ENCODE measurements at places on chromosomes 3 and 15.

- peak; percentile 70 for DNase-seq
These were observed 21.4 kb upstream of the NR2C2 start for GRCh38 chr3:14925729-14926591.

GRCh38 chr15:36344887-36345286, 234.5 kb upstream of the CDIN1 start:
- no peak for DNase-seq

DNA sequence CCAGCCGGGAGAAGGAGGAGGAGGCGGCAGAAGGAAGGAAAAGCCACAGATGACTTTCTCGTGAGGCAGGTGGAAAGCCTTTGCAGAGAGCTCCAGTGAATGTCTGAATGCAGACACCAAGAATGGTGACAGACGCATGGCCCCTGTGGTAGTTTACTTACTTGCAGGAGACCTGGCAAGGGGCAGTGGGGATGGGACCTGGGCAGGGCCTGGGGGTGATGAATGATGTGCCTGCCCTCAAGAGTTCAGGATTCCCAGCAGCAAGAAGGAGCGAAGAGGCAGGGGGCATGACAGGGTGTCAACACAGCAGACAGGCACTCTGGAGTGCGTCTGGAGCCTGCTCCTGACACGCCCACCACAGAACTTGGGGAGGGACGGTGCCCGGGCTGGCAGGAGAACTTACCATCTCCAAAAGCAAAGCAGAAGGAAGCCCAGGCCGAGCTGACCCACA, 260.5 kb upstream of the LYSMD4 start:
- DNase-seq, result no peak

DNA sequence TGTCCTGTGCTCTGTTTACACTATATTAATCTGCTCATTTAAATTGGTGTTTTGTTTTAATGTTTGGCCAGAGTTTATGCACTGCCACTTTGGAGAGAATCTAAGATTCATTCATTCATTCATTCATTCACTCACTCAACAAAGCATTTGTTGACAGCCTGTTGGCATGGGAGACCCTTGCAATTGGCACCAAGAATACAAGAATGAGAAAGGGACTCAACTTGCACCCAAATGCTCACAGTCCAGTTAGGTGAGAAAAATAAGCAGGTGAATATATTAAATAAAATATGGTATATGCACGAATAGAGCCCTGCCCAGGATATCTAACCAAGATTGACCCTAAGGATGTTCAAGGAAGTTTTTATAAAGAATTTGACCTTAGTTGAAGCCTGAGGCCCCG, 80.4 kb downstream of the TGFBR2 start:
- no peak for DNase-seq

DNA sequence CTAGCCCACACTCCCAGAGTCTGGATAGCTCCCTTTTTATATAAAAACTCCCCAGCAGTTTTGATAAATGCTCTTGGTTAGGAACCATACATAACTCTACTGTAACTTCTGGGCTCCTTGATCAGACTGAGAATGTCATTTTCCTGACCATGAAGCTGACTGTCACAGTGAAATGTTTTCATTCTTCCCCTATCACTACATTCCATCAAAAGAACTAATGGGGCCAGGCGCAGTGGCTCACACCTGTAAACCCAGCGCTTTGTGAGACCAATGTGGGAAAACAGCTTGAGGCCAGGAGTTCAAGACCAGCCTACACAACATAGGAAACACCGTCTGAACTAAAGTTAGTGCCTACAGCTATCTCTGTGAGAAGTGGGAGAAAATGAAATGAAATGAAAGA, 72.8 kb upstream of the MYO5C start:
- DNase-seq, result no peak

DNA sequence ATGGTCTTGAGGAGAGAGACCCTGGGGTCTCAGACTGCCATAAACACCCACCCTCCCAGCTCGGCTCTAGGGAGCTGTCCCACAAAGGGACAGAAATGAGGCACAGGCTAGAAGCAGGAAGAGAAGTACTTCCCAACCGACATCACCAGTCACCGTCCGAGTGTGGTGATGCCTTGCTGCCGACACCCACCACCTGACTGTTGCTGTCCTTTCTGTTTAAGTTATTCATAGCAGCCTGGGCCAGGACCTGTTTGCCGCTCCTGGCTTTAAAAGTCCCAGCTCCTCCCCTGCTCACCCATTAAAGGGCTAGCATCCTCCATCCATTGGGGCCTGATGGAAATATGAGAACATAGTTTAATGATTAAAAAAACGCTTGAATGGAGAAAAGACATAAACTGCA, 13.2 kb upstream of the SPG11 start:
- no peak for DNase-seq

DNA sequence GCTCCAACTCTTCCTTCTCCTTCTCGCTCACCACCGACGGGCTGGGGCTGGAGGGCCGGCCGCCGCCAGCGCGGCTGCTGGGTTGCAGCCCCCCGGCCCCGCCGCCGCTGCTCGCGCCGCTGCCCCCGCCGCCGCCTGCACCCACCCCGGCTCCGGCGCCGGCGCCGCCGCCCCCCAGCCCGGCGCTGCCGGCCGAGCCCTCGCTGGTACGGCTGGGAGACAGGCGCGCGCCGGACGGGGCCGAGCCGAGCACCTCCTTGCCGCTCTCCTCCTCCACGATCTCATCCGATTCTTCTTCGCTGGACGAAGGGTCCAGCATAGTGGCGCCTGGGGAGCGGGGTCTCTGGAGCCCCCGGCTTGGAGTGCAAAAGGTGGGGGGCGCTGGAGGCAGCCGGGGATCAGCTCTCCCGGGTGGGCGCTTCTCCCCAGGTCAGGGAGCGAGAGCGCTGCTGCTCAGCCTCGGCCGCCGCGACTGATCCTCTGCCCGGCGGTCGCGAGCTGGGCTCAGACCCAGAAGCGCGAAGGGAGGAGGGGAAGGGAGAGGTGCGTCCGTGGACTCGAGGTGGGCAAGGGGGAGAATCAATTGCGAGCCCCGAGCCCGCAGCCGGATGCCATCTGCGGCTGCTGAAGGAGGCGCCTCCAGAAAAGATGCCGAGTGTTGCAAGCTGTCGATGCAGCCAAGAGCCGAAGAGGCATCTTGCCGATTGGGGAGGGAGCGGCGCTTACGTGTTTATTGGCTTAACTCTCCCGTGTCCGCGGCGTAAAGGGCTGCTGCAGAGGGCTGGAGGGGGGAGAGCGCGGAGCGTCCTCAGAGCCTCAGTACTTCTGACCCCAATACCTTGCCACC, at the start of gene CADPS:
CADPS (minus strand) TSS at position 706 of the 847 bp plus-strand sequence; CDS start at position 319, 387 bp downstream.
- peak; percentile 17 for DNase-seq

DNA sequence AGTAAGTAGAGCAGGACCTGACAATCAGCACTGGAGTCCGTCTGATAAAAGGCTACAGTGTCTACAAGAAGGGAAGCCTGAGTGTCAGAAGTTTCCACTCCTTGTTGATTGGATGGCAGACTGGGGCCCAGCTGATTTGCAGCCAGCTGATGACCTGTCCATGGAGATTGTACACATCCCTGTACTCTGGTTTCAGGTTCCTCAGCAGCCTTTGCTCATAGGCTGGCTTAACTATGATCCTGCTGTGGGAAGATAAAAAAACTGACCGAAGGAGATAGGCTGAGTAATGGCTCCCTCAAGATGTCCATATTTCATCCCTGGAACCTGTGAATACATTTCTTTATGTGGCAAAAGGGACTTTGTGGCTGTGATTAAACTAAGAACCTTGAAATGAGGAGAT, 11.7 kb upstream of the LACTB start:
- DNase-seq, result no peak

DNA sequence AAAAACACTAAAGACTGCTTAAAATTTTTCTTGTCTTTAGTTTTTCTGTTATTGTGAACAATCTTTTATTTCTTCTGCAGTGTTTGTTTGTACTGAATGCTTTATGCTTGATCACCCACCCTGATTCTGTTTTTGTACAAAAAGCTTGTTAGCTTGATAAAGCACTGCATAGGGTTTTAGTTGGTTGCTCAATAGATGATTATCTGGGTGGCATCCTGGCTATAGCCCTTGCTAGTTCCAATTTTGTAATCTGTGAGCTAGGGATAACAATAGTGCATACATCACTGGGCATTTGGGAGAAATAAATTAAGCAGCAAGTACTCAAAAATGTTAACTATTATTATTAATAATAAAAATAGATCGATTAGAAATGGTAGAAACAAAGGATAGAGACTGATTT, 102.3 kb downstream of the ZPLD1 start:
- no peak for DNase-seq

DNA sequence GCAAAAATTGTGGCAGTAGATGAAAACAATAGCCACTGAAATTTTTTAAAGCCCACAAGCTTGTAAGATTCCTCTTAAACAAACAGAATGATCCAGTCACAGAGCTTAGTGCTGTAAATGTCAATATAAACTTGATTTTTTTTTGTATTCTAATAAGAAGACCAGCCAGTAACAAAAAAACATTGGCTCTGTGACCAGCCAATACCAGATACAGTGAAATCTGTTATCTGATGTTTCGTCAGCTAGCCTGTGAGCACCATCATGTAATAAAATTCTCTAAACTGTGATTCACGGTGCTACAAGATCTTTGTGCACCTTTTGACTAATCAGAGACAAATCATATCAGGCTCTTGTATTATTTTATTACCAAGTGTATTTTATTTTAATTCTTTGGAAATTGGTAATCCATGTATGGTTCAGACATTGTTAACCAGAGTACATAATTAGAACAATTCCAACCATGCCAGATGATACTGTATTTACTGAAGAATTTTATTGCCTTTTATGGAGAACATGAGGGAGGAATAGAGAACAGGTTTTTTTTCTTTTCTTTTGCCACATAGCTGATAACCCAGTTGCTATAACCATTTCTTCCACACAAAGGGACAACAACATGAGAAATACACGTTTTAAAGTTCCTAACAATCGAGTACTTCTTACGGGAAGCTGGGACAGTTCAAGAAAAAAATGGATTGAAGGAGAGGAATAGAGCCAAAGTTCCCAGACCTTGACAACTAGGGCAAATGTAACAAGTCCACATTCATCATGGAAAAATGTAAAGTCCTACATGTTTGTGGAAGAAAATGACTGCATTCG, 71.9 kb downstream of the FILIP1L start:
- no peak for DNase-seq

GRCh38 chr15:67156834-67157233, 91.4 kb downstream of the SMAD3 start:
- DNase-seq, result no peak

DNA sequence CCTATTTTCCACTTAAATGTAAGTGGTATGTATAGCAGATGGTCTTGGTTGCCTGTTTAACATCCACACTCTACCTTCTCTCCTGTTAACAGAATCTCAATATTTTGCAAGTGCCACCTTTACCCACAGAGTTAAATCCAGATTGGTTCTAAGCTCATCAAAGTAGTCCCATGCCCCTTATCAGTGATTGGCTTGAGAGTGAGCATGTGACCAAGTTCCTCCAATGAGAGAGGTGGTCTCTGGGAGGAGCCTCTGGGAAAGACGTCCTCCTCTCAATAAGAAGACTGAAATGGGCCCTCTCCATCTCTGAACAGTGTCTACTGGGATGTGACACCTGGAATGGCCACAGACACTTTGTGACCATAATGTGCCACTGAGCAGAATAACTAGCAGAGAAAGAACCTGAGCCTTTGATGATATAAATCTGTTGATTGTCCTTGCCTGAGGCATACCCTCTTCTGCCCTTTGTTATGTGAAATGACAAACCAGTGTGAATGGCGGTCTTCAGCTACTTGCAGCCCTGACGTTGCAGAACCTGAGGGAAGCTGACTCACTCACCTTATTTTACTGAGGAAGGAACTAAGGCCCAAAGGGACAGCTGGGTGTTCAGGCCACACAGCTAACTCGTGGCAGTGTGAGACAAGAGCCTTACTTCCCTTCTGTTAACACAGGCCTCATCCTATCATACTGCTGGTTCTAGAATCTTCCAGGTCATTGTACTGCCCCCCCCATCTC, 42.4 kb upstream of the LARS2 start:
- DNase-seq, result no peak

DNA sequence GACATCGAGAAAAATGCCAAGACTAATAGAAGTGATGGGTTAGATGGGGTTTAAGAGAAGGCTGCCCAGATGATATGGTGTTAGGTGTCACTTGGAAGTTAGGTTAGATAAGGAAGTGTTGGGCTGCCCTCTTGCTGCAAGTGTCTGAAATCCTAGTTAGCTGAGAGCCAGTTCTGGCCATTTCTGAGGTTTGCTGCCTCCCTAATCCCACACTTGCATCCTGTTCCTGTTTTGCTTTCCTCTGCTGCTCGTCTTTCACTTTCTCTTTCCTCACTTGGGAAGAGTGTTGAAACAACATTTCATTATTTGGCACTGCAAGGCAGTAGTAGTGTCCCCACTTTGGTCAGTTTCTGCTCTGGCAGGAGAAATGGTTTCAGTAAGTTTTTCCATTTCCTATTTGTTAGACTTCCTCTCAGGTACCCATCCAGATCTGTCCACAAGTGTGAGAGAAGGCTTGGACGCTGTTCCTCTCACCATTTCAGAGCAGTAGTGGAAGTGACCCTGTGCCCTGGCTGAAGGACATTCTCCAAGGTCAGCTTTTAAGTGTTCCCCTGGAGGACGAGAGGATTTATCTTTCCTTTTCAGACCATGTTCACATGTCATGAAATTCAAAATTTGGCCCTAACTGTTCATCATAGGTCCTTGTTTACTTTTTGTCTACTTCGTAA, 93.3 kb downstream of the ADAMTSL3 start:
- peak; percentile 24 for DNase-seq

DNA sequence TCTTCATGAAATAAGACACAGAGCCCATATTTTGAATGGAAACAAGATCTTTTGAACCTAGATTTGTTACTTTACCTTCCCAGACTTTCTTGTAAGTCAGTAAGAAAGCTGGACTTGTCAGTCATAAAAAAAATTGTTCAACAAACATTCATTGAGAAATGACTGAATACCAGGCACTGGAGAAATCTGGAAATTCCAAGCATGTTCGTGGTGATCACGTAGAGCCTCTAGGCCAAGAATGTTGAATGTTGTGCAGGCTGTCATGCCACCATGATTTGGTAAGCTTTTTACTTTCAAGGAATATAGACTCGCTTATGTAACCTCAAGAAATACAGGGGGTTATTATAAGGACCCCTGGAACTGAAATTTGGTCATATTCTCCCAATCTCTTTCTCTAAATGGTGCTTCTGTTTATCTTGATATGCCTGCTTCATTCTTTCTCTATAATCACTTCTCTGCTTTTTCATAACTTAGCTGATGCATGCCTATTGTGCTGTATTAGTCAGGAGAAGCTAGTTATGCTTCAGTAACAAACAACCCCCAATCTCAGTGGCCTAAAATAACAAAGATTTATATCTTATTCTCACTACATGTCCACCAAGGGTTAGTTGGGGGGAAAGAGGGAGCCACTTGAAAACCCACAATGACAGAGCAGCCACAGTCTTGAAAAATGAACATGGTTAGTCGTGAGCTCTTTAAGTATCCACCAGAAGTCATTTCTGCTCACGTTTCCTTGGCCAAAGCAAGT, 3.4 kb upstream of the TPM1 start:
- DNase-seq, result no peak
